ENCODE measurements at places on chromosomes 11 and 22.

- no peak for DNase-seq
Observed at GRCh38 chr22:37225481-37225880, 13.2 kb upstream of the SSTR3 start.

DNA sequence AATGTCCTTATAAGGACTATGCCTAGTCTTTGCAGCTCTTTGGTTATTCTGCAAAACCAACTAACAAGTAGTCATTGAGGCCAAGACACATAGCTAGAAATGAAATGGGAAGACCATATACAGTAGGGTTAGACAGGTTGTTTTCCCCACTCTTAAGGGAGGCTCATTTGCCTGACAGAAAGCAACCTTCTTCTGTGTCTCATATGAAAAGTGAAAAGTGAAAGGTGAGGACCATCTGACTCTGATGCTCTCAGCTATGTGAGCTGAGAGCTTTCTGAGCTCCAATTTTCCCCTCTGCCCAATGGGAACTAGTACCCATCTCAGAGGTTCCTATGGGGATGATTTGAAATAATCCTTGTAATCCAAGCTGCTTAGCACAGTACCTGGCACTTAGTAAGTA, 142.0 kb upstream of the BDNF start:
- DNase-seq = no peak

DNA sequence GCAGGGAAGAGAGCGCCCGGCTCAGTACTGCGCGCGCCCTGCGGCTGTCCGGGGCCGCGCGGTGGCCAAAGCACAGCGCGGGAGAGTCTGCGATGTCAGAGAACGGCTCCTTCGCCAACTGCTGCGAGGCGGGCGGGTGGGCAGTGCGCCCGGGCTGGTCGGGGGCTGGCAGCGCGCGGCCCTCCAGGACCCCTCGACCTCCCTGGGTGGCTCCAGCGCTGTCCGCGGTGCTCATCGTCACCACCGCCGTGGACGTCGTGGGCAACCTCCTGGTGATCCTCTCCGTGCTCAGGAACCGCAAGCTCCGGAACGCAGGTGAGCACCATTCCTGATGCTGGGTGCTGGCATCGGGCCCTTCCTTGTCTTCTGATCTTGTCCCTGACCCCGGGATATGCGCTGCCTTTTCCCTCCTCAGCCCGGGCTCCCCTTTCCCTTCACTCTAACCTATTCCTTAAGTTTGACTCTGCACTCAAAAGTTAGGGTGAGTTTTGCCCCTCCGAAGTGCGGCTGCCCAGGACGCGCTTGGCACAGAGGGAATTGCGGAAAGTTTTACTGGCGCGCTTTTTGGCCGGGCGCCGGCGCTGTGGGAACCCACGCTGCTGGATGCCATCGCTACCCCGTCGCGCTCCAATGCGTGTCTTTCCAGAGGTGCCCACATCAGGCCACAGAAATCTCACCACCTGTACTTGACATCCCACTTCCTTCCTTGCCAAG, at the start of gene MTNR1B:
TSS of gene MTNR1B (plus strand) at position 18 of the 714 bp plus-strand sequence. CDS start at position 93, 75 bp downstream.
- no peak for DNase-seq

- no peak for DNase-seq
Observed at GRCh38 chr11:32890843-32891656, 1.6 kb upstream of the QSER1 start.

DNA sequence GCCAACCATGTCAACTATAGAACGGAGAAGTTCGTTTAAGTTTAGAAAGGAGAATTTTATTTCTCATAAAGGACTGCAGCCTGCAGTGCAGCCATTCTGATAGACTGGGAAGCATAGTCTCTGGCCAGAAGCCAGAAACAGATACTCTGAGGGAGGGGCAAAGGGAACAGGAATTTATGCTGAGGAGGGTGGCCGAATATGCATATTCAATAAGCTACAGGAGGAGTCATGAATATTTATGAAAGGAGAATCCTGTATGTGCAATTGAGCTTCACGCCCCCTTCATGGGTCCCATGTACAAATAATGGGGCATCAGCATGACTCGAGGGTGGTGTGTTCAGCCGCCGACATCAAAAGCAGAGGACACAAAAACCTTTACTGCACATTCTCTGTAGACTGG, 199.9 kb downstream of the CWF19L2 start:
- no peak for DNase-seq

DNA sequence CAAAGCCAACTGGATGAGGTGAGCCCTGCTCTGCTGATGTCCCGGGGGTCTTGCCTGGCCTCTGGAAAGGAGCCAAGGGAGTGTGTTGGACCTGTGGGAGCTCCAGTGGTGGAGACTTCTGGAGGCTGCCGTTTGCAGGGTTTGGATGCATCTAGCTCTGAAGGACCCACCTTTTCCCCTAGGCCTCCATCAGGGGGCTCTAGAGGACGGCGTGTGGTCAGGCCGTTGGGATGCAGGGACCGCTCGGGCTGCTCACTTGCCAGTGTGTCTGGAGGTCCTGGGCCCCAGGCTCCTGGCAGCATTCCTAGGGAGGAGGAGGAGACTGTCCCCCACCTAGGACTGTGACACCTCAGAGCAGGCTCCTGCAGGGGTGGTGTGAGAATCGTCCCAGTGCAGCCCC, 58.3 kb downstream of the PRDM11 start:
- no peak for DNase-seq

DNA sequence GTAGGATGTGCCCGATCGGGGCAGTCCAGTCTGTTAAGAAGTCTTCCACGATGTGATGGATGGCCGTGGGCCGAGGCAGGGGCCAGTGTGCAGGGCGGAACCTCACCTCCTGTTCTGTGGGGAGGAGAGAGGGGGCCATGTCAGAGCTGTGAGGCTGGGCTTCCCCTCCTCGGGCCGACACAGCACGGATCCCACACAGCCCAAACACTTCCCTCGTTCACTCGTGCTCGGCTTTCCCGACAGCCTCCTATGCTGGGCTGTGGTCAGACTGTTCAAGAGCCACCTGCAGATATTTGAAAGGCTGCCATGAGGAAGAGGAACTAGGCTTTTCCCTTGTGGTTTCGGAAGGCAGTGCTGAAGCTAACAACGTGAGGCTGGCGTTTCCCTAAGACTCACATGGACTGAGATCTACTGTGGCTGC, 12.3 kb upstream of the TXN2 start:
- DNase-seq = no peak

GRCh38 chr11:112697391-112698178, 263.6 kb upstream of the NCAM1 start:
- no peak for DNase-seq

- no peak for DNase-seq
Observed at GRCh38 chr11:58530236-58530635, 22.3 kb upstream of the OR5B21 start.

- DNase-seq = no peak
Observed at GRCh38 chr11:116970485-116971292, 127.5 kb downstream of the SIK3 start.

DNA sequence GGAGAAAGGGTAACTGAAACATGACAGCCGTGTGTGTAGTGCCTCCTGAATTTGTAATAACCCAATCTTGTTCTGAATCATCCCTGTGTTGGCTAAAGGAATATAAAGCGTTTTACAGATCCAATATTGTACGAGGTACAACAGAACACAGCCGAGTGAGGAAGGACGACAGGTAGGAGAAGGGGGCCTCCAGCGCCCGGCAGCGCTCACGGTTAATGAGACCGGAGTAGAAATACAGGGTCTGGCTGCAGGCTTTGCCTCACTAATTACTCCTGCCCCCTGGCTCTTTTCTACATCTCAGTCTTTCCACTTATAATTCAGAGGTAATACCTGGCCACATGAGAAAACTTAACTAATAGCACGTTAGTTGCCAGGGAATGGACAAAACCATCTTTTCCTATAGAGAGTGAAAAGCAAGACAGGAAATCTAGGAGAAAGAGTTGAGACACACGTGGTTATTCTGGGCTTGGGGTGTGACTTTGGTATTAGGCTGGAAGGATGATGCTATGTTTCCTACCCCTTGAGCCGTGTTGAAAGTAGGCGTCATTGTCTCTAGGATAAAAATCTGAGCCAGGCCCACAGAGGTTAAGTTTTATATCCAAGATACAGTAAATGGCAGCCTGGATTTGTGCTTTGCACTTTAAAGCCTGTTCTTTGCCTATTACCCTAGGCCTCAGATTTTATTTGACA, 54.1 kb downstream of the GRIK4 start:
- DNase-seq = no peak

- DNase-seq = no peak
Observed at GRCh38 chr11:92226331-92227229, 2.0 kb downstream of the FAT3 start.

GRCh38 chr22:48104766-48105165, 1342.3 kb downstream of the TBC1D22A start:
- DNase-seq = no peak

- no peak for DNase-seq
Observed at GRCh38 chr22:43131773-43132501, 11.3 kb downstream of the MCAT start.

DNA sequence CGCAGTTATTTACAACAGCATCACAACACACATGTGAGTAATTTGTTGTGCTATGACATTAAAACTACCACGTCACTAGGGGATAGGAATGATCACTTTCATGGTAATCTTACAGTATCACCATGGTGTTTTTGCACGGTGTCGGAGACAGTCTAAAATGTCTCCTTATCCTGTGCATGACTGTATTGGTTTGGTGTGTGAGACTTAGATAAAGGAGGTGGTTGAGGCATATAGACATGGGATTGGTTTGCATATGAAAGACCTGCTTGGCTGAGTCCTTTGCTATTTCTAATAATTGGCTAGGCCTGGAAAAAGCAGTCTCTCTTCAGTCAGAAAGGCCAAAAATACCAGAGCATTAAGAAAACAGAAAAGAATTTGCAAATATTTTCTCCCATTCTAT, 30.2 kb downstream of the MSANTD4 start:
- DNase-seq = no peak

- DNase-seq = no peak
Observed at GRCh38 chr22:33126881-33127280, 68.7 kb upstream of the SYN3 start.

- no peak for DNase-seq
Observed at GRCh38 chr22:17780116-17780740, 6.0 kb upstream of the BID start.

- no peak for DNase-seq
Observed at GRCh38 chr11:59770319-59770718, 15.1 kb downstream of the STX3 start.

GRCh38 chr11:762421-763072, 14.7 kb downstream of the GATD1 start:
- DNase-seq = no peak

DNA sequence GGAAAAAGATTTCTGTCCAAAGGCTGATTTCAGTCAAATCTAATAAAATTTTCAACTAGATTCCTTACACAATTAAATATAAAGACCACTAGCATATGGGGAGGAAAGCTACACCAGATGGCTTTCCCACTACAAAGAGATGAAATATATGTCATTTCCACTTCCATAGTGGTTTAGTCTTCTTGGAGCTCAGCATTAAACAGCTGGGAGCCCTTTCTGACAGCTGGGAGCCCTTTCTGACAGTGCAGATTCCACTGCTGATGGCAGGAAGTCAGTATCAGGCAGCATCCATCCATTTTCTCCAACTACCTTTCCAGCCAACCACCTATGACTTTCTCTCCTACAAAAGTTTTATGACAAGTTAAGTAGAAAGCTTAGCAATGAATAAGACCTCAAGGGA, 177.9 kb downstream of the RRAS2 start:
- DNase-seq = no peak

DNA sequence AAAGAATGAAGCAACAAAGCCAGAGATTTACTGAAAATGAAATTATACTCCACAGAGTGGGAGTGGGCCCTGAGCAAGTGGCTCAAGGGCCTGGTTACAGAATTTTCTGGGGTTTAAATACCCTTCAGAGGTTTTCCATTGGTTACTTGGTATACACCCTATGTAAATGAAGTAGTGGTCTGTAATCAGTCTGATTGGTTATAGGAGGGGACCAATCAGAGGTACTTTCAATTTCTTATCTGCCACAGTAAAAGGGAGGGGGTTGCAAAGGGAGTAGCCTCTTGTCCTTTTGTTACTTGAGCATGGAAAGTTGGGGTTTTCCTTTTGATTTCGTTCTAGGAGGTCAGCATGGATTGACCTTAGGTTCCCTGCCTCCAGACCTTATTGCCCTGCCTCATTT, 63.5 kb downstream of the ATM start:
- no peak for DNase-seq

GRCh38 chr11:96132437-96132836, 208.5 kb upstream of the MTMR2 start:
- DNase-seq = no peak

- DNase-seq = no peak
Observed at GRCh38 chr11:65927904-65928397, 8.7 kb downstream of the DRAP1 start.

DNA sequence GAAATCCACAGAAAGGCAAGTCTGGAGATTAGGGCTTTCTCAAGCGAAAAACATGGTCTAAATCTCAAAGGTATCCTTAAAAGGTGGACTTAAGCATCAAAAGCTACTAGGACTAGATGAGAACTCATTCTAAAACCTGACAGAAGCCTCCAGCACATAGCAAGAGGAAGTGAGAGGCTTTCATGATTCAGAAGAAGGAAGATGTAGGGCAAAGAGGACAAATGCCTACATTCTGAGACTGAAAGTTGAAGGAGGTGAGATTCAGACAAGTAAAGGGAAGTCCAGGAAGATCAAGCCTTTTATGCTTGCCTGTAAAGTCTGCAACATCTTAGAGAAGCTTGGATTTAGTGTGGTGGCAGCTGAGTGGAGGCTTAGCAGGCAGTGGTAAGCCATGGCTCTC, 98.9 kb downstream of the PGR start:
- DNase-seq = no peak

GRCh38 chr22:41237707-41238569, 2.8 kb downstream of the CHADL start:
- peak; percentile 85 for DNase-seq

DNA sequence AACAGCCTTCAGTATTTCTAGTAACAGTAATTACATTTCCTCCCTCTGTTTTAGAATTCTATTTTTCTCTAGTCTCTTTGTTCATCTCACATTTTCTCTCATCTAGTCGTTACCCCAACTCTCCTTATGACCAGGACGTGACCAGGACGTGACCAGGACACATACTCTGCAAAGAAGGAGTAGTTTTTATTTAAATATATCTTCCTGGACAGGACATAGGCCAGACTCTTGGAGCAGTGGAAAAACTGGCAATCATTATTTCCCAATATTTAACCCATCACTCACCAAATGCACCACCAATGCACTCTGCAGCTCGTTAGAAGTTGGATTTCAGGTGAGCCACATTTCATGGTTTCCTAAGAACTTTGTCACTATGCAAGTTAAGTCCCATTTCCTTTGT, 40.3 kb upstream of the POGLUT3 start:
- no peak for DNase-seq
